ENCODE measurements at places on chromosomes 5 and 9.

GRCh38 chr5:14270209-14270702 lies 127.1 kb downstream of the TRIO start:
- peak; percentile 20 for DNase-seq

- DNase-seq, result no peak
Measured at GRCh38 chr9:38024036-38024681, 44.9 kb downstream of the SHB start.

DNA sequence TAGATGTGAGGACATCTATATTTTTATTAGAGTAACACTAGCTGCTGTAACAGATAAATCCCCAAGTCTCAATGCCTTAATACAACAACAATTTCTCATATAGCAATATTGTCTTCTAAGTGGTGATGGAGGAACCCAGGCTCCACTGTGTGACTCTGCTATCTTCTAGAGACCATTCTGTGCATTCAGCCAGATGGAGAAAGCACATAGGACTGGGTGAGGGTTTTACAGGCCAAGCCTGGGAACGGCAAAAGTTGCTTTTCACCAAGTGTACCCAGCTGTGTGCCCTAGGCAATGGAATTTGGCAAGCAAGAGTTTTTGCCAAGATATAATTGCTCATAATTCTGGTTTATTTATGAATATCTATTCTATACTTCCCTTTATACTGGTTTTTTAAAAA lies 11.7 kb downstream of the RBM22 start:
- no peak for DNase-seq

DNA sequence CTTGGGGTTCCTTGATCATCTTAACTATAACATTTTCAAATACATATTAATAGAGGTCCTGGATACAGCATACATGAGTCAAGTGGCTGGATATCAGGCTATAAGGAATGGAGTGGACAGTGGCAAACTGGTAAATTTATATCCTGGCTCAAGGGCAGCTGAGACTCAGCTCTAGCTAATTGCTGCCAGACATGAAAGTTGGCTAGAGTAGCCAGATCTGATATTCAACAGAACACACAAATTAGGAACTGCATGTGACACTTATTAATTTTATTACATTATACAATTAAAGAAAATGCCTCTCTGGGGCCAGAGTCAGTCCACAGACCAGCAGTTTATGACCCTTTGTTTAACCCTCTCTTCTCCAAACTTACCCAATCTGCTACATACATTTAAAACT lies 206.5 kb downstream of the KCTD16 start:
- DNase-seq, result no peak

DNA sequence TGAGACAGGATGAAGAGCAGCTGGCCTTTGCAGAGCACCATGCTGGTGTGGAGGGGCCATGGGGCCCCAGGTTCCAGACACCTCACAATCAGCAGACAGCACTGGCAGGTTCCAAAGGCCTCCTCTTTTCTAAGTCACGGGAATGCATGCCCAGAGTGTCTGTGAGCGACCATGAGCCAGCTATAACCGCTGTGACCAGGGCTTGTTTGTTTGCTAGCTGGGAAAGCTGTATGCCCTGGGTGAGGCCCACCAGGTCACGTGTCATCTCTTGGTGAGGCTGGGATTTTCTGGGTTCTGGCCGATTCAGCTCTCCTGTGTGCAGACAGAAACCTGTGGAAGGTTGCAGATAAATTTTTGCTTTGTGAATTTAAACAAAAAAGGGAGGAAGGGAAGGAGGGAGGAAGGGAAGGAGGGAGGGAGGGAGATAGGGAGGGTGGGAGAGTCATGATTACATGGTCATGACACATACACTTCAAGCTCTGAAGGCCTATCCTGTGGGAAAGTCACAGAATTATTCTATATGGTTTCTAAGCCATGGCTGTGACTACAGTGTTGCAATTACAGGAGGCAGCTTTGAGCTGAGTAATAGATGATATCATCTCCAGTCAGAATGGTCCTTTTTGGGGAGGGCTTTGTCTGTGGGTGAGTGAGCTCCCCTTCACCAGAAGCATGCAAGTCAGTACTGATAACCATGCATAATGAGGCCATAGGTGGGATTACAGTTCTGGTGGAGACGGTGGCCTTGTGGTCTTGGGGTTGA lies 37.2 kb downstream of the PAPPA start:
- DNase-seq, result no peak

GRCh38 chr9:95598236-95598635 lies 81.5 kb upstream of the PTCH1 start:
- DNase-seq, result no peak

- no peak for DNase-seq
Measured at GRCh38 chr9:107878462-107878861, 388.9 kb upstream of the KLF4 start.

GRCh38 chr5:168156170-168156569 lies 135.3 kb upstream of the WWC1 start:
- DNase-seq, result no peak

- DNase-seq, result no peak
Measured at GRCh38 chr9:84738353-84738752, 68.8 kb downstream of the NTRK2 start.

GRCh38 chr9:89730715-89731114 lies 125.9 kb downstream of the GADD45G start:
- DNase-seq, result no peak

DNA sequence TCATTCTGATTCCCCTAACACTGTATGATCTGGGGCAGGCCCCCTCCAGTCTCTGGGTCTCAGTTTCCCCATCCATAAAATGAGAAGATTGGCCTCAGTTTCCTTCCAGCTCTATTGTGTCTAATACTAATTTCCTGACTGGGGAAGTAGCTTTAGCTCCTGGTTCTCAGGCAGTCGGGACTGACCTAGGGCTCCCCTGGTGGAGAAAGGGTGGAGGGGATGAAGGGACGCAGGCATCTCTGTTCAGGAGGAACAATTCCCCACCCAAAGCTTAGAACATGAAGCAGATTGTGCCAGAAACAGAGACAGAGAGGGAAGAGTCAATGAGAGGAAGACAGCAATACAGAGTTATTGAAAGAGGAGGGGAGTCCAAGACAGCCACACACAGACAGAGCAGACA lies 14.2 kb upstream of the PTGS1 start:
- DNase-seq, result no peak

DNA sequence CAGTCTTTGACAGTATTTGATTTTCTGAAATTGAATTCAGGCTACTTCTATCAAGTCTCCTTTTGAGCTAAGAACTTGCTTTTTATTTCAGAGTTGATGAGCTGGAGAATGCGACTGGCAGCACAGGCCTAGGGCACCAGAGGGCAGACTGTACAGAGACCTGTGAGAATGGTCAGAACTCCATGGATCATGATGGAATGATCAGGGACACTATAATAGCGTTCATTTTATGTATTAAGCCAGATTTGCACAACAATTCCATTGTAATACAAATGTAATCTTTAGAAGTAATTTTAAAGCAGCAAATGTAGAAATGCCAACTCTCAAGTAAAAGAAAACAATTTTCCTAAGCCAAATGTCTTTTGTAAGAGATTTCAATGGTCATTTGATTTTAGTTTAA lies 902.4 kb downstream of the NR2F1-AS1 start:
- no peak for DNase-seq

All from CD4-positive, alpha-beta T cell treated with Interleukin-2 at 100 ng/mL for 4 hours (primary cell).